NB4 (cell line): ENCODE measurements at places on chromosomes 4 and X.

DNA sequence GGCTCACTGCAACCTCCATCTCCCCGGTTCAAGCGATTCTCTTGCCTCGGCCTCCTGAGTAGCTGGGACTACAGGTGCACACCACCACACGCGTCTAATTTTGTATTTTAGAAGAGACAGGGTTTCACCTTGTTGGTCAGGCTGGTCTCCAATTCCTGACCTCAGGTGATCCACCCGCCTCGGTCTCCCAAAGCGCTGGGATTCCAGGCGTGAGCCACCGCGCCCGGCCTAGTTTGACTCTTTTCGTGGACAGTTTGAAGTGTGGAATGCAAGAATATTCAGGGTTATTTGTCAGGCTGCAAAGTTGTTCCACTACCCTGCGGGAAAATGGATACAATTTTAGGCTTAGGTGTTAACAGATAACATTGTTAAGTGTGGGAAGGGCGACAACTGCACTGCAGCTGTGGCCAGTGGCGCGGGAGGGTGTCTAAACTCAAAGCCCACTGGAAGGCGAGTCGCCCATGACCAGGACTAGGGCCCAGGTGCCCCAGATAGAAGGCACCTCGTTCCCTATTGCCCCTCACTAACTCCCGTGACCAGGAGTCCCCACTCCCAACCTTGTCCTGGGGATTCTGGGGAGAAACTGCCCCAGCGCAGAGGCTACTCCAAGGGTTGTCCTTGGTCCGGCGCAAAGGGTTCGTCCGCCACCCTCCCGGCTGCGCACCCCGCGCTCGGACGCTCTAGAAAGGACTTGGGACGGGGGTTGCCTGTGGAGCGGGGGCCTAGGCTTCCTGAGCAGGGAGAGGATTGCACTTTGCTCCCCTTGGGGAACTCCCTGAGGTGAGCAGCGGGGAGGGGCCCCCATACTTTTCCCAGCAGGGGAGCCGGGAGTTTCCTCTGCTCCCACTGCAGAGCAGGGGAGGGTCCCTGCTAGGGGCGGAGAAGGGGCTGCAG lies 1.1 kb upstream of the CD99 start:
- DNase-seq: no peak

- DNase-seq: peak; percentile 82
Measured at GRCh38 chr4:184416913-184417734, 57.2 kb downstream of the IRF2 start.

DNA sequence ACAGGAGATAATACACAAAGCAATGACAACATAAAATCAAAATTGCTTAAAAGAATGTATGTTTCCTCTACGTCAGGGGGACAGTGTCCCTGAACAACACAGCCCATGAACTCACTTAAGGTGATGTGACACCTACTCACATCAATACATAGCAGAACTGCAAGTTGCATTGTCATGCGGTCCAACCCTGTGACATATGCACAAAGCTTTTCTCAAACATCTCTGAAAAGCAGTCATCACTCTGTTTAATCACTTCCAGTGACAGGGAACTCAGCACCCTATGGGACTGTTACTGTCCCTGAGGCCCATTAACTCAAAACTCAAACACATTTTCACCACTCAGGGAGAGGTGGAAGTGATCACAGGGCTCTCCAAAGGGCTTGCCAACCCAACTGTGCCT lies 2.4 kb downstream of the STX18 start:
- no peak for DNase-seq

- DNase-seq: no peak
Measured at GRCh38 chr4:18691431-18692200, 670.1 kb upstream of the LCORL start.

GRCh38 chrX:1487401-1487800 lies 34.7 kb upstream of the ASMTL start:
- no peak for DNase-seq

- DNase-seq: peak; percentile 45
Measured at GRCh38 chrX:154457491-154458115, 478 bp upstream of the PLXNA3 start.

GRCh38 chr4:172410363-172410762 lies 597.2 kb downstream of the GALNTL6 start:
- DNase-seq: no peak

DNA sequence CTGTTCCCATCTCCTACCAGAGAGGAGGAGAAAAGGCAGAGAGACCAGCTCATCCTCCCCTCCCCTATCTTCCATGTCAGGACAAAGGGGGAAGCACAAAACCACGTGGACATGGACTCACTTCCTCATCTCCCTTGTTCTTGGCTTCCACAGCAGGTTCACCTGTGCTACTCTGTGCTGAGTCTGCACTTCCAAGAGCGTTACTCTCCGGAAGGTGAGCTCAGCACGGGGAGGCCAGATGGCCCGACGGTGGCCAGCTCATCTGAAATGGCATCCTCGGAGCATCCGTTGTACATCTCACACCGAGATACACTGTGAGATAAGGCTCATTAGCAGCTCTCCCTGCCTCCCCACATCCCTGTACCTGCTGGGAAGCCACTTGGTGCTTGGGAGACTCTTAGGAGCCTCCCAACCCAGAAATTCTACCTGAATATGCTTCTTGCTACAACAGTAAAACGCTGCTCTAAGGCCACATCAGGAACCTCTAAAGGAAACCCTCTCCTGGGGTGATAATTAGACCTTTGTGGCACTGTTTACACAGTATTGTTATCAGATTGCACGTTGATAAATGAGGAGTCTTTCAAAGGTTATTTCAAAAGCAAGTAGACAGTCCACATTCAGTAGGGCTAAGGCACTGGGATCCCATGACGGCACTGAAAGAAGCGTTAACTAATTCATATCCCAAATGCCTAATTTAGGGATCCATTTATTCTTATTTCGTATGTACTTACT lies 19.4 kb downstream of the LGI2 start:
- no peak for DNase-seq

GRCh38 chrX:23727206-23727605 lies 15.9 kb downstream of the ACOT9 start:
- peak; percentile 64 for DNase-seq
